ENCODE measurements at places on chromosomes 4 and X.

- DNase-seq = peak; percentile 50
Observed at GRCh38 chrX:35040871-35041270, 98.3 kb downstream of the FAM47B start.

DNA sequence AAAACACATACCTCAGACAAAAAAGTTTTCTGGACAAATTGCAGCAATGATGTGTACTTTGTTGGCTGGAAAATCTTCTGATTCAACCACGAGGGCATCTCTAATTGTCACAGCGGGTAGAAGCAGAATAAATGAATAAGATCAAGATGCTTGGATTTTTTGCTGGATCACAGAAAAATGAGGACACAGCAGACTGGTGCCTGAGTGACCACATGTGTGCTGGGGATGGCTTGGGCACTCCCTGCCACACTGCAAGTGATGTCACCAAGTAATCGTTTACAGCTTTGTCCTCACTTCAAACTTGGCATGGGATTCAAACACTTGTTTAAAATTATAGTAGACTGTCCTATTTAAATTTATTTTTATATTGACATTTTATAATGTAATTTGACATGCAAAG is 557.0 kb downstream of the SPRY1 start:
- DNase-seq = no peak

DNA sequence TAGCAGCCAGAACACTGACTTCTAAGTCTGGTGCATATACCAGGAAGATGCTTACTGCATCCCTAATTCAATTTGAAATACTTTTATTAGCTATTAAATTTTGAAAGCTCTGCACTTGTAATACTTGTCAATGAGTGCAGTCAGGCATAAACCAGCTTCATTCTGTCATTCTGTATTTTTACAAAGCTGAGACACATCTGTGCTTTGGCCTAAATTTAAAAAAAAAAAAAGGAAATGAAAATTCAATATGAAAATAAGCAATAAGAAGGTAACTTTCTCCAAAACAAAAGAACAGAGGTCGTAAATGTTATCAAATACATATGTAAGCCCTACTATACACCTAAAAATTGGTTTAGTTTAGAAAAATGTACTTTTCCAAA is 7.0 kb downstream of the SMIM14 start:
- DNase-seq = no peak

DNA sequence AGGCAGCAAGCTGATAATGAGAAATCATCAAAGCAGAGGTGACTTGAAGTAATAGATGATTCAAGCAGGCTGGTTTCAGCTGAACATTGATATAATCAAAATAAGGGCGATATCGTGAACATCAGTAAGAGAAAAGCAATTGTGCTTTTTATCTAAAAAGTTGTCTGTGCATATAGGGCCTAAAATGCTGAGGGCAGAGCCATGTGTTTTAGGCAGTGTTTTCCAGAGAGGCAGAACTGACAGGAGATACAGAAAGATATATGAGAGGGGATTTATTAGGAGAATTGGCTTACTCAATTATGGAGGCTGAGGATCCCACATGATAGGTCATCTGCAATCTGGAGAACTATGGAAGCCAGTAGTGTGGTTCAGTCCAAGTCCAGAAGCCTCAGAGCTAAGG is 136.5 kb upstream of the NPY2R start:
- DNase-seq = no peak

DNA sequence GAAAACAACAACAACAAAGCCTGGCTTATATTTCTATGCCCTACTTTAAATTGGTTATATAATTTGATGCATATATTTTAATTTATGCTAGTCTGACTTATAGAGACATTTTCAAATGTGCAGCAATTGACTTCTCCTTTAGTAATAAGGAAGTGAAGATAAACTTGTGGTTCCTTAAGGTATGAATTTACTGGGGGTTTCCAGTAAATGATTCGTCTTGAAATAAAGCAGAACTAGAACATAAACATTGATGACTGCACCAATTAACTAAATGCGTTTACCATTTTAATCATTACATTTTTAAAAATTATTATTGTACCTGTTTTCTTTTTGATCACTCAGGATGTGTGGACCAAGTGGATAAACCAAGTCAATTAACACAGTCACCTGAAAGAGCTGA is 99.6 kb upstream of the CCSER1 start:
- DNase-seq = no peak

GRCh38 chr4:70877556-70877955 is 24.6 kb upstream of the MOB1B start:
- no peak for DNase-seq

Measured in IMR-90 (cell line).